ENCODE measurements at places on chromosomes 11 and 22.

GRCh38 chr11:57299150-57299737 is 25.5 kb downstream of the TNKS1BP1 start:
- no peak for DNase-seq

GRCh38 chr11:22752908-22753310 is 76.7 kb downstream of the SVIP start:
- DNase-seq: no peak

DNA sequence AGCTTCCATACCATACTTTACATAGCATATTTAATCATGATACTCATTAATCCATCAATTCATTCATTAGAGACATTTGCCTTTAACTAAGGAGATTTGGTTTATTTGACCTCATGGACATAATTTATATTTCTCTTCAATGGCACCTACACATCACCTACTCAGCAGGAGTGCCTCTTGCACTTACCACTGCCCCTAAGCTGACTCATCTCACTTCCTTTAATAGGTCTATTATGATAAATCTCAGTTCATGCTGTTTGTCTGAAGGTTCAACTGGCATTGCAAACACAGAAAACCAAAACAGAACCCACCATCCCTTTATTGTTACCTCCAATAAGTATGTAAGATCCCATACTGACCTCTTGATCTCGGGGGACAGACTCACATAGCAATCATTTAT is 186.7 kb downstream of the LUZP2 start:
- peak; percentile 37 for DNase-seq

GRCh38 chr11:64229744-64230170 is 591 bp upstream of the DNAJC4 start:
- DNase-seq: no peak

- DNase-seq: no peak
These were observed at the start of gene MYO18B for GRCh38 chr22:25741692-25742626. Gene MYO18B (plus strand): TSS chr22:25742188. CDS start chr22:25761093, 18,905 bp downstream.

DNA sequence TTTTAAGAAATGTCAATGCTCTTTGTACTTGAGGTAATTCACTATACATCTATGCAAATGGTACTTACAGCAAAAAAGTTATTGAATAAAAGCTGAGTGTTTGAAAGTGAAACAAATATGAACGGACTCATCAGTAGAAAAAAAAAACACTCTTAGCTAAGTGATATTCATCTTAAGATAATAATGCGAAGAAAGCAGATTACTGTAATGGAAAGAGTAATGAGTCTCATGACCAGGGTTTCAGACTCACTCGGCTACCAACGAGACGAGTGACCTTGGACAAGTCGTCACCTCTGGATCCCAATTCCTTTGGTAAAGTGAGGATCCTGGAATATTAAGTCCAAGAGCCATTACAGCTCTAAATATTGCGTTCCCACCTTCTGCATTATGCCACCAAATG is 57.0 kb downstream of the PACSIN2 start:
- DNase-seq: no peak

GRCh38 chr11:126146454-126147192 is 64.8 kb downstream of the RPUSD4 start:
- DNase-seq: no peak

DNA sequence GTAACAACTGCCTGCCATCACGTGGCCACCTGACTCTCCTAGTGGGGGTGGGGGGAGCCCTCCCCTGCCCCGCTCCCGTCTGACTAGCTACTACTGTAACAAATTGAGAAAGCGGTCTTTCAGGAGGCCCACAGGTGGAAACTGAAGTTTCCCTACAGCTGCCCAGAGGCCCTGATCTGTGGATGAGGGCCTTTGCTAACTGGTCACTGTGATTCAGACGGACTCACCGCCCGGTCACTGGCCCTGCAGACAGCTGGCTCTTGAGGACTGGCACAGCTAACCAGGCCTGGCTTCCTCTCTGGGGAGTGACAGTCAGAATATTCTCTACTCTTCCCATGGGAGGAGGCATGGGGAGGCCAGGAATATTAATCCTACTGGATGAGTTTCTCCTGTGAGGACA is 116.8 kb downstream of the ARHGAP8 start:
- peak; percentile 9 for DNase-seq

DNA sequence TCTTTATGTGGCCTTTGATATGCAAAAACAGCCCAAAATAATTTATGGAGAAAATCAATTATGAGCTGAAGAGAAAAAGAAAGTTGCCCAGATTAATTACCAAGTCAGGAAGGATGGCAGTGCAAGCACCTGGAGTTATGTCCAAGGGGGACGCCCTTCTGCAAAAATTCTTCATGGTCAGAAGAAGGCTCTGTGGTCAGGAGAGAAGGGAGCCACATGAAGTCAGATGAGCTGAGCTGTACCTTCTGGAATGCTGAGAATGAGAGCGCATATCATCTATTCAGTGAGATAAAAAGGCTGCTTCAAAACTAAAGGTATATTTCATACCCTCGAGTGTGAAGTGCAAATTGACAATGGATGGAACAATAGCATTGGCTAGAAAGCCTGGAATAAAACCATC is 607.4 kb downstream of the NTM start:
- peak; percentile 94 for DNase-seq

GRCh38 chr22:49779853-49780697 is 47.6 kb downstream of the BRD1 start:
- no peak for DNase-seq

GRCh38 chr22:49262167-49262566 is 565.5 kb downstream of the BRD1 start:
- DNase-seq: no peak

- no peak for DNase-seq
These were observed 20.7 kb upstream of the CPT1A start for GRCh38 chr11:68862421-68862820.

GRCh38 chr22:48596111-48596850 is 1231.4 kb downstream of the BRD1 start:
- no peak for DNase-seq

DNA sequence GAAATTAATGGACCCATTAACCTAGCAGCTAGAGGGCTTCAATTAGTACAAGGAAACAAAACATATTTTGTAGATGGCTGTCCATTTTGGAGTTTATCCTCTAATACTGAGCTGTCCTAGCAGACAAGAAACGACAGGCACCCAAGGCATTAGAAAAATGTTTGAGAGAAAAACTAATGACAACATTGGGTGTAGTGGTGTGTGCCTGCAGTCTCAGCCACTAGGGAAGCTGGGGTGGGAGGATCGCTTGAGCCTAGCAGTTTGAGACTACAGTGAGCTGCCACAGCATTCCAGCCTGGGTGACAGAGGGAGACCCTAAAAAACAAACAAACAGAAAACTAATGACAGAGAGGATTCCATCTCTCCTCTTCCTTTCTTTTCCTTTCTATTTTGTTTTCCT is 1.5 kb downstream of the A4GALT start:
- DNase-seq: no peak

- DNase-seq: peak; percentile 80
These were observed 15.2 kb downstream of the TMPRSS5 start for GRCh38 chr11:113690619-113691569.

DNA sequence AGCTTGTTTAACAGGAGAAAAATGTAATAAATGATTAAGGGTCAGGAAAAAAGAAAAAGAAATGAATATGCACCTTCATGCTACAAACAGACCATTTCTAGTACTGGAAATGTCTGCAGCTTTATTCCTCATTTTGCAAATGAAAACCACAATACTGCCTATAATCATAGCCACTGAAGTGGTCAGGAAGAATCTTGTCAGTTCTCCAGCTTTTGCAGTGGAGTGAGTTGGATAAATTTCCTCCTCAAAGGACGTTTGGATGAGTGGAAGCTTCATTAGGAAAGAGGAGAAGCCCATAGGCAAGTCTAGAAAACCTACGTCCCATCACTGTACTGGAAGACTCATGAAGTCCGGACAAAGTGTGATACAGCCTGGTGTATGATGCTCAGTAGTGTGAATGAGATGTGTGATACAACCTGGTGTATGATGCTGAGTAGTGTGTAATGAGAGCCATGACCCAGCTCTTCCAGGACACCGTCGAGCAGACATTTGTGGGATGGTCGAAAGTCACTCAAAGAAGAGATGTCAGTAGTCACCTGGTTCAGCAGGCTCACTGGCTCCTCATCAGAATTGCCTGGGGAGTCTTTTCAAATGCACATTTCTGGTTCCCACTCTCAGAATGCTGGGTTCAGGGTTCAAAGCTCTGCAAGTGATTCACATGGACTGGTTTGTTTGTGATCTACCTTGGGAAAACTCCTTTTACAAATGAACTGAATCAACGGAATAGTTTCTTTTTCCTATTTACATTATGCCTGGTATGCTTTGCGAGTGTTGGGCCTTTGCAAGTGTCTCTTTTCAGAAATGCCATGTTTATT is 101.3 kb downstream of the PDHX start:
- DNase-seq: no peak

- peak; percentile 100 for DNase-seq
These were observed 3.0 kb downstream of the C11orf68 start for GRCh38 chr11:65915821-65916251.

DNA sequence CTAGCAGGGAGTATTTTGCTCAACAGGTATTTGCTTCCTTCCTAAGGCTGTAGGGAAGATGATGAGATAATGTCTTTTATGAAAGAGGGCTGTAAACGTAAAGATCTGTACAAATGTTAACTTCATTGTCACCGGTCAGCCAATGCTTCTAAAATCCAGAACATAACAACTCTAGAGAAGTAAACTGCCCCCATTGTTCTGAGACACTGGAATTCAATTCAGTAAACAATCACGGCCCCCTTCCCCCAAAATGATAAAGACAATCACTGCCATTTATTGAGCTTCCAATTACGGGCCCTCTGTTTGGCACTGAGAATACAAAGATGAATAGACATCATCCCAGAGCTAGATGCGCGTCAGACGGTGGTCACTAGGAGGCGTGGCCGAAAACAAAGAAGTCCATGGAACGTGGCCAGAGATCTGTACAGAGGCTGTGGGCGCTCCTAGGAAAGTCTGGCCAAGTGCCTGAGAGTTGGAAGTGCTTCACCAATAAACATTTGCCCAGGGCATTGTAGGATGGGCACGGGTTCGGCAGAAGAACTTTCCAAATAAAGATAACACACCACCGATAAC is 576 bp downstream of the TMEM258 start:
- peak; percentile 96 for DNase-seq

DNA sequence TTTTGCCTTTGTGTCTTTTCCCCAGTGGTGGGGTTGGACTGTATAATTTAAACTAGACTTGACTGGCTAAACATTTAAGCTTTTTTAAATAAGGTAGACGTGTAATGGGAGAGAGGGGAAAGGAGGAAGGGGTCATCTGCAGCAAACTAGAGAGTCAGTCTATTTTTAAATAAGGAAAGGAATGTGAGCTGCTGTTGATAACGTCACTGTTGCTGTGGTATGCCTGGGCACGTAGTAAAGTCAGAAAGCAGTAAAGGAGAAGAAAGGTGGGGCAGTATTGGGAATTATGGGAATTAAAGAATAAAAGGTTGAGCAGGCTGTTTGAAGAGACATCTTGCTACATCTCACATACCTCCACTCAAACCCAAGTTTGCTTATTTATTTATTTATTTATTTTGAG is 80.4 kb upstream of the FSHB start:
- no peak for DNase-seq

DNA sequence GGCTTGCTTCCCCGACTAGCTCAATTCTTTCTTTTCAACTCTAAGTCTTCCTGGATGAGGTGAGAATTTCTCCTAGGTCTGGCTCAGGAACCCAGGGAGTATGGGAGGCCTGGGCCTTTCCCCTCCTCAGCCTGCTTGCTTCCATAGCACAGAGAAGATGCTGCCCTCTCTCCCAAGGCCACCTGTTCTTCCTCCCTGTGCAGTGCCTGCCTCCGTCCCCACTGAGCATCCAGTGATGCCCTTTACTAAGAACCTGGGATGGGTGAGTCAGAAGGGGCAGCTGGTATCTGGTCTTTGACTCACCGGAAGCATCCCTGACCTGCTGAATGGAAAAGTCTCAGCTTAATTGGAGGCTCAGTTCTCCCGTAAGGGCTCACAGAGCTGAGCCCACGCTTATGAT is 607.9 kb downstream of the BUD13 start:
- no peak for DNase-seq

DNA sequence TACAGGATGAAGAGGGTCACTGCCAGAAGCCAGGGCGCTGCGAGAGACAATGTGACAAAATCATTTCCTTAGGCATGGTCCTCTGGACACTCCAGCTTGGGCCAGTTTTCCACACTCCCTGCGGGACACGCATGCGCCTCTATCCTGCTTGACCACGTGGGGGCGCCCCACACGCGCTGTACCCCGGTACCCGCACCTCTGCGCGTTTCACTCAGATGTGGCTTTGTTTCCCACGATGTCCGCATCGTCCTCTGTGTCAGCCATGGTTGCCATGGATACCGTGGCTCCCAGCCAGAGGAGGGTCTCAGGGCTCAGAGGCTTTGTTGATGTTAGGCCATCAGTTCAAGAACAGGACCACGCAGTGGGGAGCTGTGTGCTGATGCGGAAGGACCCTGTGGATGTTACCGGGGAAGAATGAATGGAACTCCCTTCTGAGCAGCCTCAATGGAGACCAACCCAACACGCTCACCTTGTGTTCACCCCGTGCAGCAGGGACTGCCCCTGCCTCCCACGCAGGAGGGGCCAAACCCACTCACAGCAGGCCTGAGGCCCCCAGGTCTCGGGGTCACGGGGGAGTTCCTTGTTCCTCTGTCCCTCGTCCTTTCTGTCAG is 101.1 kb upstream of the SLC22A12 start:
- DNase-seq: peak; percentile 65

- DNase-seq: no peak
These were observed 26.8 kb upstream of the NRIP3 start for GRCh38 chr11:9030601-9031000.

GRCh38 chr11:129457321-129457720 is 81.7 kb downstream of the BARX2 start:
- no peak for DNase-seq

GRCh38 chr11:14614091-14614622 is 29.4 kb upstream of the PDE3B start:
- DNase-seq: no peak

DNA sequence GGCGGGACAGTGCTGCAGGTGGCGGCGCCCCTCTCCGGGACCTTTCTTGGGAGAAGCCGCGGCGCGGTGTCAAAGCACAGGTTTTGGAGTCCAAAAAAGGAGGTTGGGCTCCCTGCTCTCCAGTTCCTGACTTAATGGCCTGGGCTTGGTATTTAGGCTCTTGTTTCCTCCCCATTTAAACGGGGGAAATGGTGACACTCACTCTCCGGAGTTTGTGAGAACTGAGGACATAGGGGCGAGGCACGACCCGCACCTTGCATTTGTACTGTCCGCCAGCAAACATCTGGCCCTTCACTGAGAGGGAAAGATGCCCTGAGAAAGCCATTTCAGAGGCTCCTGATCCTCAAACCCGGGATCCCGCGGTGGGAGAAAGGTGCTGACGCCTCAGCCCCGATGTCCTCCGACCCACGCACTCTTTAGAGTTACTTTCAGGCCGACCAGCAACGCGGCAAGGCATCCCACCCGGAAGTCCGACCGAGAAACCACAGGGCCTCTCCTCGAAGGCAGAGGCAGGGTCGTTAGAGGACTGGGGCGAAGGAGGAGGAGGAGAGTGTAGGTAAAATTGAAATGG is 2.9 kb upstream of the WDR74 start:
- no peak for DNase-seq

DNA sequence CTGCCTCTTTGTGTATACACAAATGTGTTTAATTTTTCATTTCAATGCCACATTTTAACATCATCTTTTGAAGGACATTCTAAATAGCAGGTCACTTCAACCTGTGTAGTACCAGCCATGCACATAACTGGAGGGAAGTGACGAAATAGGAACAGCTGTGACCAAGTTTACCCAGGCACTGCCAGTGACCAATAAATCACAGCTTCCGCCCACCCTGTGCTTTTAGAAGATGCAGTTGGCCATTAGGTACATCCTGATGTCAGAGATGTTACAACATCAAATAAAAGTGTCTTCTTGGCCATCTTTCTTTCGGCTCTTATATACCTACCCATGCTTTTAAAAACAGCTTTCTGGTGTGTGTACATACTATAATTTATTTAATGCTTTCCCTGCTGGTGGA is 7.8 kb downstream of the LDLRAD3 start:
- no peak for DNase-seq
